CD8-positive, alpha-beta memory T cell (primary cell): ENCODE measurements at places on chromosomes 12 and 14.

DNA sequence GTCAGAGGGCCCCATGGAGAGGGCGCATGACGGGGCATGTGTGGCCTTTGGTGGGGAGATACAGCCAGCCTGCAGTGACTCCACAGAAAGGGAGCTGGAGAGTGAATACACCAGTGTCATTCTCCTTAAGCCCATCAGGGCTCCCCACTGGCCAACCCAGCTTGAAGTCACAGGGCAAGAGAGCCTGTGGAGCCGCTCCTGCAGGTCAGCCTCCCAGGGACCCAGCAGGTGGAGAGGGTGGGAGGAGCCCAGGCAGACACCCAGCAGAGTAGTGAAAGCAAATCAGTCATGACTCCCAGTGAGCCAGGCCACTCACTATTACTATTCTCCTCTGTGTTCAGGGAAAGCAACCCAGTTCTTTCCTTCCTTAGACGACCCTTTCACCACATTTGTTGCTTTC is 110.0 kb upstream of the CPM start:
- DNase-seq: no peak

DNA sequence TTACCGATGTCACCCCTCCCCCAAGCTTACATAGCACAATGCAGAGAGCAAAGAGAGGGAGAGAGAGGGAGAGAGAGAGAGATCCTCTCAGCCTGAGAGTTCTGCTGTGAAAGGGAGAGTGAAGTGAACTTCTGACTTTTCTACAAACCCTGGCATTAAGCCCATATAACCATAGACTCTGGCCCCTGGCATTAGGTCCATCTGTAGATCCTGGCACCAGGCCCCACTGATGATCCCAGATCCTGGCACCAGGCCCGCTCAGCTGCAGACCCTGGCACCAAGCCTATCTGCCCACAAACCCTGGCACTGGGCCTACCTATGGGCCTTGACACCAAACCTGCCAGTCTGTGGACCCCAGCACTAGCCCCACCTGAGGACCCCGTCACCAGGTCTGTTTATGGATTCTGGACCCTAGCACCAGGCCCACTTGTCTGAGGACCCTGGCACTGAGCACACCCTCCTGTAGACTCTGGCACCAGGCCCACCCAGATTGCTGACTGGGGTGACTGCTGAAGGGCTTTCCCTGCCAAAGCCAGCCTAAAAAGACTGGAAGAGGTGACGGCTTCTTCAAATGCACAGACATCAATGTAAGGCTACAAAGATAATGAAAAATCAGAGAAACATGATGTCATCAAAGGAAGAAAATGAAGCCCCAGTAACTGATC is 14.5 kb upstream of the KRT83 start:
- DNase-seq: no peak

- no peak for DNase-seq
These were observed 75.2 kb downstream of the PRIMA1 start for GRCh38 chr14:93712838-93713724.

- DNase-seq: no peak
These were observed 13.2 kb downstream of the KERA start for GRCh38 chr12:91044586-91044985.

DNA sequence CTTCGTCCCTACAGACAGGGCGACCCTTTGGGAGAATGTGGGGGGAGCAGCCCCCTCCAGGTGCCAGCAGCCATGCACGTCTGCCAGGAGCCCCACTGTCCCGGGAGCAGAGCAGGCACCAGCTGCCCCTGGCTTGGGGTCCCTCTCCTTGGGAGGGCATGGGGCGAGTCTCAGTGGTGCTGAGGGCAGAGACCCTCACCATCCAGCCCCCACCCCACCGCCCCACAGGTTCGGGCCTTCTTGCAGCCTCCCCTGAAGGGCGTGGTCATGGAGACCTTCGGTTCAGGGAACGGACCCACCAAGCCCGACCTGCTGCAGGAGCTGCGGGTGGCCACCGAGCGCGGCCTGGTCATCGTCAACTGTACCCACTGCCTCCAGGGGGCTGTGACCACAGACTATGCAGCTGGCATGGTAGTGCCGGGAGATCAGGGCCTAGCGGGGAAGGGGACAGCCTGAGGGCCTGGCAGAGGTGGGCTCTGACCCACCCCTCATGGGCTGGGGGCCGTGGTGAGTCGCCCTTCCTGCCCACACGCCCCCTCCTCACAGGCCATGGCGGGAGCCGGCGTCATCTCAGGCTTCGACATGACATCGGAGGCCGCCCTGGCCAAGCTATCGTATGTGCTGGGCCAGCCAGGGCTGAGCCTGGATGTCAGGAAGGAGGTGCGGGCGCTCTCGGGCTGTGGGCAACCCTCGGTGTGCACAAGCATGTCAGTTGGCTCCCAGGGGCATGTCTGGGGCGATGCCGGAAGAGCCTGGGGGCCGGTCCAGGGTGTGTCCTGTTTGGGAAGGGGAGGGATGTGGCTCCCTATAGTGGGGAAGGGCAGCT is 18.8 kb downstream of the ASPG start:
- DNase-seq: no peak

DNA sequence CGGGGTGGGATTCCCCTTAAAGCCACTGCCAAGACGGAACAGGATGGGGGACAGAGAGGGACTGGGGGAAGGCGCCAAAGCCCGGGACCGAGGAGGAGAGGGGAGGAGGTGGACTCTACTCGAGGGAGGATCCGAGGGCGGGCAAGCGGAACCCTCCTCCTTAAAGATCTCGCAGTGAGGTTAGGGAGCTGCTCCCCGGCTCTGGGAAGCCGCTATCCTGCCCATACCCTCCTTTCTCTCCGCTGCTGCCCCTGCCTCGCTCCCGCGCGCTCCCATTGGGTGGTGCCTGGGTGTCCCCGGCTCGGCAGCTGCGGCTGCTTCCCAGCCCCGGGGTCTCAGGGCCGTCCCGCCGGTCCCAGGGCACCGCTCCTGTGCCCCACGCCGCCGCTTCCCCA is 16.4 kb downstream of the KRT18 start:
- no peak for DNase-seq

- DNase-seq: no peak
These were observed 33.2 kb downstream of the AKAP3 start for GRCh38 chr12:4615667-4616066.

DNA sequence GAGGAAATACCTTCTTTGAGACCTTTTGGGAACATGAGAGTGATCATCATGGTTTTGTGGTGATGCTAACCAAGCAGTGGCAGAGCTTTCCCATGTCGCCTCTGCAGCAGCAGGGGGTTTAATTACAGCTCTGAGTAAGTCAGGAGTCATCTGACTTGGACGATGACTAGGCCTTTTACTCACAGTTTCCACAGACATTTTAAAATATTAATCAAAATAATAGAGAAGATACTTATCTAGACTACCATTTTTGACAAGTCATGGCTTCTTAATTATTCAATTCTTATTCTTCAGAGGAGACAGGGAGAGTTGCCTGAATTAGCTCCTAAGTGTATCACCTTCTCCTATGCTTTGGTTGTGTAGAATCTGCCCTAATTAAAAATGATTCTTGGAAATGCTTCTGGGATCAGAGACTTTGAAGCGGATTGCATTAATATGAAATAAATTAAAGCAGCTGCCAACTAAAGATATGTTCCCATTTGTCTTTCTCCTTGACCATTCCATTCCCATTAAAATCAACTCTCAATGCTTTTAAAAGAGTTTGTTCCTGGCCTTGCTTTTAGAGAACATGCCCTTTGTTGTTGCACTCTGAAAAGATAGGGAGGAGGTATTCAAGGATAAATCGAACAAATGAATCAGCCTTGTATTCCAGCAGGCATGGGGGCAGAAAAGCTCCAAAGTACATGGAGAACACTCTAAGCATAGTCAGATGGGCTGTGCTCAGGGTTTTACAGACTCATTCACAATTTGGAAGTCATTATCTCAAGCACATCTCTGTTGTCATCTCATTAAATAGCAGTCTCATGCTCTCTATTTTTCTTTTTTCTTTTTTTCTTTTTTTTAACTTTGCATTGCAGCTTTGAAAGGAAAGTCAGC is 7.7 kb upstream of the IFNG-AS1 start:
- no peak for DNase-seq

- DNase-seq: no peak
These were observed 58.2 kb downstream of the GALNT9 start for GRCh38 chr12:132270969-132271754.

DNA sequence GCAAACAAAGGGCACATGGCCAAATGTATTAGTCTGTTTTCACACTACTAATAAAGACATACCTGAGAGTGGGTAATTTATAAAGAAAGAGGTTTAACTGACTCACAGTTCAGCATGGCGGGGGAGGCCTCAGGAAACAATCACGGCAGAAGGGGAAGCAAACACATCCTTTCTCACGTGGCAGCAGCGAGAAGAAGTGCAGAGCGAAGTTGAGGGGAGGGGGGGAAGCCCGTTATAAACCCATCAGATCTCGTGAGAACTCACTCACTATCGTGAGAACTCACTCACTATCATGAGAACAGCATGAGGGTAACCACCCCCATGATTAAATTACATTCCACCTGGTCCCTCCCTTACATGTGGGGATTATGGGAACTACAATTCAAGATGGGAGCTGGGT is 66.1 kb downstream of the ST8SIA1 start:
- DNase-seq: no peak

GRCh38 chr12:115700896-115701465 is 576.5 kb downstream of the MED13L start:
- no peak for DNase-seq

- DNase-seq: no peak
These were observed 131.1 kb upstream of the SLC38A2 start for GRCh38 chr12:46503637-46504175.

DNA sequence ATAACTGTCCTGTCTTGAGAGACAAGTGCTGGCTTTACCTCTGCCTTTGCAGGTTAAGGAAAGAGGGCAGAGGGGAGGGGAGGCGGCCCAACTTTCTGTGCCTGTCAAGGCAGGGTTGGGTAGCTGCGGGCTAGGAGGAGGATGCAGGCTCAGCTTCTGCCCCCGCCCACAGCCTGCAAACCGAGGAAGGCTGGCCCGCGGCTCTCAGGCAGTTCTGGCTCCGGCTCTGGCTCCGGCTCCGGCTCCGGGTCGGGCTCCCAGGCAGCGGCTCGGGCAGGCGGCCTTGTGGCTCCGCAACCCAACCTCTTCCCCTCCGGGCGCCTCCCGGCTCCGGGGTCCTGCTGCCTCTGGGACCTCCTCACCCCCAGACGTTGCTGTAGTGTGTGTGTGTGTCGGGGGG is 92.9 kb downstream of the TMEM30B start:
- no peak for DNase-seq

GRCh38 chr14:55152052-55152753 is 23.2 kb downstream of the LGALS3 start:
- DNase-seq: no peak

DNA sequence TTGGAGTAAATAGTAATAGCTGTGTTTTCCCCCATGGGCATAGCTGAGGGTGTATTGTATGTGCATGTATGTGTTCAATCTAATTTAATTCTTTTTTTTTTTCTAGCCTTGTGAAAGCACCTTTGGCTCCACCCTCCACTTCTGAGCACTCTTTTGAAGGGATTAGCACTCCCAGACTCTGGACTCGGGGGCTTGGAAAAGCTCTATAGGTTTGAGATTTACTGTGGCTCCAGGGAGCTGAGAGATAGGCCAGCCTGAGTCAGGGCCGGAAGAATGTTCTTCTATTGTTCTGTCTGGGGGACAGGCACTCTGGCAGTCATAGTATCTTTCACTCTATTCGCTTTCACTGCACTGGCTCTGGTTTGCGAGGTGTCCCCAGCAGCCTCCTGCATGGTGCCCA is 540.0 kb upstream of the TBX3 start:
- DNase-seq: no peak

GRCh38 chr12:130611026-130611905 is 104.8 kb downstream of the RIMBP2 start:
- DNase-seq: no peak

- DNase-seq: no peak
These were observed 51.7 kb upstream of the RTL1 start for GRCh38 chr14:100955201-100955600.

DNA sequence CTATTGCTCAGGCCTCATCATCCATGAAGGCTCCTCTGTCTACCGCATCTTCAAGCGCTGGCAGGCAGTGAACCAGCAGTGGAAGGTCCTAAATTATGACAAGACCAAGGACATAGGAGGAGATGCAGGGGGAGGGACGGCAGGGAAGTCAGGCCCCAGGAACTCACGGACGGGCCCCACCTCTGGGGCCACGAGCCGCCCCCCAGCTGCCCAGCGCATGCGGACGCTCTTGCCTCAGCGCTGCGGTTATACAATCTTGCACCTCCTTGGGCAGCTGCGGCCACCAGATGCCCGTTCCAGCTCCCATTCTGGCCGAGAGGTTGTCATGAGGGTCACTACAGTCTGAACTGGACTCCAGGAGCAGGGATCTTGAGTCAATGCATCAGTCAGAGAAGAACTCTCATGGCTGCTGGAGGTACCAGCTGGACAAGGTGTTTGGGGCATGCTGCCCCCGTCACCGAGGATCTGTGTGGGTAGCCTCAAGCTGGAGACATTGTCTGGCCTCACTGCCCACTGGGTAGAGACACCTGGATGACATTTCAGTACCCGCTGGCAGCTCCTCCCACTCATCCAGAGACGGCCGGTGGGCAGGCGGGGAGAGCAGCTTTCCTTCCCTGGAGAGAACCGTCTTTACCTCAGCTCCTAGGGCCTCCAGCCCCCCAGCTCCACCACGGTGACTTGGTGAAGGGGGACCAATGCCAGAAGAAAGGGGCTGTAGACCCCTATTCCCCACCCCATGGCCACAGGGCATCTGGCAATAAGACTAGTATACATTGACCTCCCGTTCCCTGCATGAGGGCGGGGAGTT is 3.9 kb downstream of the MARCHF9 start:
- no peak for DNase-seq

- no peak for DNase-seq
These were observed 581 bp downstream of the CD69 start for GRCh38 chr12:9760120-9760519.

DNA sequence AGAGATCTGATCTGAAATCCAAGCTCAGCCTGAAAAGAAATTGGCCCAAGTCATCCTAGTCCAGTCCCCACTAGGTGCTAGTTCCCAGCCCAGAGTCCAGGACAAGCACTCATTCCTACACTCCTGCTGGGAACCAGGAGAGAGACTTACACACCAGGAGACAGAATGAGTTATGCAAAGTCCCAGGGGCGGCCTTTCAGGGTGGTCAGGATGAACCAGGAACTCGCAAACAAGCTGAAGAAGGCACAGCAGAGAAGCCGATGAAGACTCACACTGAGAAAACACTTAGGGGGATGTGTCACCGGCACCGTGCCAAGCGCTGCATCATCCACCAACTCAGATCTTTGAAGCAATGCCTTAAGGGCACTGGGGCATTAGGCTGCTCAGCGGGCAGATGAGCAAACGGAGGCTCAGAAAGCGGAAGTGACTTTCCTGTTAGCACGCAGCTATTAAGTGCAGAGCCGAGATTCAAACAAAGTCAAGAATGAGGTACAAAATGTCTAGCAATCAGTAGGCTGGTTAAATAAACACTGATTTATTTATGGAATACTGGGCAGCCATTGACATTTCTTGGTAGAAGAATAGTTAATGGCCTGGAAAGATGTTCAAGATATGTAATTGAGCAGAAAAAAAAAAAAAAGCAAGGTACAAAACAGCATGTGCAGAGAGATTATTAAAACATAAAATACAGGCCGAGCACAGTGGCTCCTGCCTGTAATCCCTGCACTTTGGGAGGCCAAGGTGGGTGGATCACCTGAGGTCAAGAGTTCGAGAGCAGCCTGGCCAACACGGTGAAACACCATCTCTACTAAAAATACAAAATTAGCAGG is 78.7 kb downstream of the LRRC74A start:
- DNase-seq: peak; percentile 67

- DNase-seq: no peak
These were observed 794 bp downstream of the HOXC13 start for GRCh38 chr12:53939141-53940108.

GRCh38 chr14:98698341-98698740 is 573.7 kb downstream of the BCL11B start:
- DNase-seq: no peak
